ENCODE measurements at places on chromosomes 11 and 22. TPM values are rescaled to one million over a fixed set of nuclear protein-coding genes. Genes with fewer than 3 reads are reported as not detected.

APOA5 gene
- not detected for total RNA-seq

SMTNL1 gene
- not detected for total RNA-seq

KLHL35 gene
- 13.0 TPM for total RNA-seq

UBASH3B gene
- 17.7 TPM for total RNA-seq

RBMXL2 gene
- total RNA-seq, result not detected

F2 gene
- not detected for total RNA-seq

ARHGAP20 gene
- 0.97 TPM for total RNA-seq

MN1 gene
- total RNA-seq, result 25.9 TPM

TMPRSS5 gene
- not detected for total RNA-seq

KCNQ1OT1 gene
- total RNA-seq, result 0.86 TPM

SSTR3 gene
- total RNA-seq, result not detected

ART1 gene
- total RNA-seq, result not detected

PRODH gene
- total RNA-seq, result not detected

TNNI2 gene
- total RNA-seq, result not detected
